Activated naive CD4-positive, alpha-beta T cell treated with anti-CD3 and anti-CD28 coated beads, Interleukin-2, amount 50 U/mL, for 16 hours (primary cell): ENCODE measurements at places on chromosomes 2 and 18.

- no peak for DNase-seq
Measured at GRCh38 chr2:33383855-33384598, 92.4 kb upstream of the RASGRP3 start.

DNA sequence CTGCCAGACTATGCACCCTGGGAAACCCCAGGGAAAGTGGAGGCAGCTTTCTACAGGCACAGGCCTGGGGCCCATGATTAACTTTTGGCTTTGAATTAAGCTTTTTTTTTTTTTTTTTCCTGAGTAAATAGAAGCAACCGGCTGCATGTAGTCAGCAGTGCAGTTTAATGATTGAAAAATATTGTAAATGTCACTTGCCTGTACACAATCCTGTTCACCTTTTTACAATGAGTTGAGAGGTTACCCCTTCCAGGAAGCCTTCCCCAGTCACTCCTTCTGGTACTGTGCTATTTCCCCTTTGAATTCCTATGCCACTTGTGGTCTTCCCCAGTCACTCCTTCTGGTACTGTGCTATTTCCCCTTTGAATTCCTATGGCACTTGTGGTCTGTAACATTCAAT, 475.6 kb downstream of the TDRD15 start:
- no peak for DNase-seq

GRCh38 chr2:15706424-15706823, 114.8 kb downstream of the DDX1 start:
- no peak for DNase-seq

- no peak for DNase-seq
Measured at GRCh38 chr2:163665817-163666216, 70.0 kb downstream of the FIGN start.

DNA sequence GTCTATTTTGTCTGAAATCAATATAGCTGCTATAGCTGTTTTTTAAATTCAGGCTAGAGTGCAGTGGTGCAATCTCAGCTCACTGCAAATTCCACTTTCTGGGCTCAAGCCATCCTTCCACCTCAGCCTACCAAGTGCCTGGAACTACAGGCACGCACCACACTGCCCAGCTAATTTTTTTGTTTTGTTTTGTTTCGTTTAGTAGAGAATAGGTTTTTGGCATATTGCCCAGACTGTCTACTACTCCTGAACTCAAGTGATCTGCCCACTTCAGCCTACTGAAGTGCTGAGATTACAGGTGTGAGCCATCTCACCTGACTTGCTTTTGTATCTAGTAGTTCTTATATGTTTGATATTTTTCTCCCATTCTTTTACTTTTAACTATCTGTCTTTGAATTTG, 259.7 kb downstream of the CDH19 start:
- DNase-seq: no peak

DNA sequence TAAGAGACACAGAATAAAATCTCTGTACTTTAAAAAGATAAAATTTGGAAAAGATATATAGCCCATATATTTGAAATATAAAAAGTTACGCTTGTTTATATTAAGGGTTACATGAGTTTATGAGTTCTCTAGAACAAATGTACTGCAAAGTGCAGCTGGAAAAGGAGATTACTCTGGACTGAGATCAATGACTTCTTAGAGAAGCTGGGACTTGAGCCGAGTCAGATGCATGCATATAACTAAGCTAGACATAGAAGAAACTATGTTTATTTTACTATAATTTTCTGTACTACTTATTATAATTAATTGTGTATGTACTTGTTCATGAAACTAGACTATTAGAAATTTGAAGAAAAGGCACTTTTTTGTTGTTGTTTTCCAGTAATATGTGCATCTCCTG, 170.3 kb upstream of the NXPH2 start:
- no peak for DNase-seq

- DNase-seq: no peak
Measured at GRCh38 chr2:147026664-147027295, 818.0 kb upstream of the ACVR2A start.

DNA sequence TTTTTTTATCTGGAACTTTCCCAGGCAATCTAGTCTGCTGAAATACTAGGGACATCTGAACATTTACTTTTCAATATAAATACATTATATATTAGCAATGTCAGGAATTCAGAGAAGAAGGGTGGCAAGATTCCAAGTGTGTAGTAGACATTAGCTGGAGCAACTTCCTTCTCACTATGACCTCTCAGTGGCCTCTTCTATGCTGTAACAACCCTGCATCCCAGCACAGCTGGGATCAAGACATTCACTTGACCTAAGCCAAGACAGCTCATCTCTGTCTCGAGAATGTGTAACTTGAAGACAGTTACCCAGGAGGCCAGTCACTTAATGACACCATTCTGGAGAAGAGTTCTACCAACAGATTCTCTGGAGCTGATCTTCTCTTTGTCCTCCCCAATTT, 61.7 kb upstream of the RALBP1 start:
- no peak for DNase-seq

DNA sequence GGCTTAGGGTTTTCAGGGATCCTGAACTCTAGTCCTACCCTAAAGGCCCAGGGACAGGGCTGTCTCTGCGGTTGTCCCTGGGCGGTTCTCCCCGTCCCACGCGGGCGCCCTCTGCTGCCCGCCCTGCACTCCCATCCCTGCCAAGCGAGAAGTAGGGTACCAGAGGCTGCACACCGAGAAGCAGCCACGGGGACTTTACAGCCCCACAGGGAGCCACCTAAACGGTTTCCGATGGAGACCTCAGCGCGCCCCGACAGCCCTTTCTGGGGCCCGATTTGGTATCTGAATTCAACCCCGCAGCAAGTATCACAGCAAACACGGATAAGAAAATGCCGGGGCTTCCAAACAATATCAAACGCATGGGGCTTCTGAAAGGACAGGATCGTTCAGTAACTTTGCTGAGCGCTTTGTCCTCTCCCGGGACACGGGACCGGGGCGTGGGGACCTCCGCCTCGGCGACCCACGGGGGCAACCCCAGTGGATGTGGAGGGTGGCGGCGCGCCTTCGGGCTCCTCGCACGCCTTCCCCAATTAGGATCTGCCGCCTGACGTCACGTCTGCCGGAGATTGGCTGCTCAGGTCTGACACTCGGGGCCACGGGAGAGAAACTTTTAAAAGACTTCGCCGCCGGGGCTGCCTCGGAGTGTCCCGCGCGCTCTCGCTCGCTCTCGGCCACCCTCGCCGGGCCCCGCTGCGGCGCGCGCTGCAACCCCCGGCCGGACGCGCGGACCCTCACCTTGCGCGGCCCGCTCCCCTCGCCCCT, at the start of gene LTBP1:
Gene LTBP1 (plus strand): TSS at position 640 of the 762 bp plus-strand sequence. CDS start 372 bp downstream, outside the sequence.
- peak; percentile 50 for DNase-seq

DNA sequence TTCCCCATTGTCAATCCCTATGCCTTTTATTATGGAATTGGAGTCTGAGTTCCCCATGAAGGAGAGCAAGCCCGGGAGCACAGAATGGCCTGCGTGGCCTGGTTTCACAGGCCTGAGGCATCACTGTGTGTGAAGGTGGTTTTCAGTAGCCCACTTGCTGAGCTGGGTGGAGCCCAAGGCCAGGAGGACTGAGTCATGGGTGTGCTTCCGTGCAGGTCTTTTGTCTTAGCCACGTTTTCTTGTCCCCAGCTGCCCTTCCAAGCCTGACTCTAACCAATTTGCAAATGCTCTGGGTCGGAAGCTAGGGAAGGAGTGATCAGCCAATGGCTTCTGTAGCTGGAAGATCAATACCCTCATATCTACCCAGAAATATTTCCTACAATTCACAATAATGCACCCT, 119.2 kb downstream of the MAPK4 start:
- no peak for DNase-seq

GRCh38 chr2:78989051-78989450, 36.5 kb upstream of the REG3G start:
- DNase-seq: no peak

- DNase-seq: no peak
Measured at GRCh38 chr2:175855236-175855635, 146.8 kb downstream of the LNPK start.

DNA sequence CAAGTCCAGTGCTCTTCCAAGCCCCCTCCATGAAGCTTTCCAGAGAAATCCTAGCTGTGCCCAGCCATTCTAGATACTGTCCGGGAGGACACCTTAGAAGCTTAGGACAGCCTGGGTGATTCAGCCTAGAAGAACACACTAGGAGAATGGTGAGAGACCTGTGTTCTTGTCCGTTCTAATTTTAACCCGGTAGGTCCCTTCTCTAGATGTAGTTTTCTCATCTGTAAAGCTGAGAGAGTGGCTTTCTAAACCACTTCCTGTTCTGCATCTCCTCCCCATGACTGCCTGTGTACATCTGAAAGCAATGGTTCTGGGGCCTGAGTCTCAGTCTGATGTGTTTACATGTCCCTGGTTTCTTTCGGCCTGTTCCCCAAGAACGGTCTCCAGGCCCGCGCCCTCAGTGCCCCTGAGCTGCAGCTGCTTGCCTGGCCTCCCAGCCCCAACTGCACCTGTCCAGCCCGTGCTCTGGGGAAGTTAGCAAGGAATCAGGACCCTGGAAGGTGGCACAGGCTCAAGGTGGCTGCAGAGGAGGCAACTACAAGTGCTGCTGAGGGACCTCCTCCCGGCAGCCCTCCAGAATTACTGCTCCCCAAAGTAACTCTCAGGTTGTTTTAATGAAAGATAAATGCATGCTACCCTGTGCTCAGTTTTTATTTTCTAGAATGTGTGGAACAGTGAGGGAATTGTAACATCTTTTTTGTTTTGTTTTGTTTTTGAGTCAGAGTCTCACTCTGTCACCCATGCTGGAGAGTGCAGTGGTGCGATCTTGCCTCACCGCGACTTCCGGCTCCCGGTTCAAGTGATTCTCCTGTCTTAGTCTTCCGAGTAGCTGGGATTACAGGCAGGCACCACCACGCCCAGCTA, 105.9 kb downstream of the LBH start:
- DNase-seq: peak; percentile 42

GRCh38 chr2:108923019-108923700, 65.9 kb downstream of the EDAR start:
- DNase-seq: no peak

- DNase-seq: no peak
Measured at GRCh38 chr2:120262761-120263428, 10.2 kb downstream of the RALB start.

- DNase-seq: no peak
Measured at GRCh38 chr18:47936952-47937351, 6.5 kb upstream of the SMAD2 start.

DNA sequence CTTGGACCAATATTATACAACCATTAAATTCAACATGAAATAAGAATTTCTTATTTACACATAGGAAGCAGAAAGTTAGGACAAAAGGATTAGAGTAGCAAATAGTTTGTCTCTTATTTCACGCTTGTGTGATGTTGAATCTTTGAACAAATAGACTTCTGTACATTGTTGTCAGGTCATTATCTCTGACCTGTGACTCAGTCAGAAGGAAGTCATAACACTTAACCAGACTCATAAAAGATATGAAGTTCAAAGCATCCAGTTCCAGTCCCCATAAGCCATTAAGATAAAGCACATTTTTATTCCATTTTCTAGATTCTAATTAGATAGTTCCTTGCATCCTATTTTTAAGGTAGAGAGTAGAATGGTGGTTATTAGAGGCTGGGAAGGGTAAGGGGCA, 130.8 kb downstream of the UPP2 start:
- no peak for DNase-seq

DNA sequence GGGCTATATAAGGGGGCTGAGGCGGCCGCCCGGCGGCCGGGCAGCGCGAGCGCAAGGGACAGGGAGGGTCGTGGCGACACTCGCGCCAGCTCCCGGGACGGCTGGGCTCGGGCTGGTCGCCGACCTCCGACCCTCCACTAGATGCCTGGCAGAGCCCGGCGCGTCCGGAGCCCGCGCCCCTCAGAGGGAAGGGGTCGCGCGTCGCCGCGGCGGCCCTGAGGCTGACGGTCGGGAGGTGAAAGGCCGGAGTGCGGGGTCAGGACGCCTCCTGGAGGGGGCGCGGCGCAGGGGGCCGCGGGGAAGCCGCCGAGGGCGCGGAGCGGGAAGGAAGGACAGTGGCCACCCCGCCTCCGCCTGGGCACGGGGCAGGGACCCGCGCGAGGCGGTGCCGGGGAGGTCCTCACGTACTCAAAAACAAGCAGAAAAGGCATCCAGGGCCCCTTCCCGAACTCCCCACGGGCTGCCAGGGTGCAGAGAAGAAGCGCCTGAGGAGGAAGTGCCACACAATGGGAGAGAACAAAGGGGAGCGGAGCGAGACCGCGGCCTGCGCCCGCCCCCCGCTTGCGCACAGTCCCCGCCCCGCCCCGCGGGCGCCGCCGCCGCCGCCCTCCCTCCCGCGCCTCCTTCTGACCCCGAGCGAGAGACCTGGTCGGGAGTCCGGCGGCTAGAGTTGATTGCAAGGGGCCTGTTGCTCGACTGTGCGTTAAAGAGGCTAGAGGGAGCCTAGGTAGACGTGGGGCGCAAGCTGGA, 776 bp upstream of the KLF7 start:
- peak; percentile 68 for DNase-seq

DNA sequence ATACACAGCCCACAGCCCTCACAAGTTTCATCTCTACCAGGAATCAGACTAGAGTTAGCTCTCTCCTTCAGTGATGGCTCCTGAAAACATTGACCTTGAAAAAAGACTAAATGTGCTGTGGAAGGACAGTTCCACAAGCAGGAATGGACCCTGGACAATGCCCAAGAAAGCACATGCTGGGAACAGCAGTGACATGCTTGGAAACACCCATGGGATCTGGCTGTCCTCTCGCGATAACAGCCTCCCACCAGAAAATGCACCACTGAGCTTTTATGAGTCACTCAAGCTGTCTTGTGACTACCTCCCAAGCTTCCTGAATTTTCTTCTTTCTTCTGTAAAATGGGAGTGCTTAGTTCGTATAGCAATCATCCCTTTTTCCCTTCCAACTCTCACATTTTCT, 269.2 kb downstream of the LRATD1 start:
- DNase-seq: no peak

GRCh38 chr2:160085662-160086061, 23.2 kb upstream of the PLA2R1 start:
- DNase-seq: no peak

- no peak for DNase-seq
Measured at GRCh38 chr2:3305952-3306351, 71.7 kb downstream of the EIPR1 start.

GRCh38 chr2:23394700-23395099, 9.7 kb downstream of the KLHL29 start:
- no peak for DNase-seq

DNA sequence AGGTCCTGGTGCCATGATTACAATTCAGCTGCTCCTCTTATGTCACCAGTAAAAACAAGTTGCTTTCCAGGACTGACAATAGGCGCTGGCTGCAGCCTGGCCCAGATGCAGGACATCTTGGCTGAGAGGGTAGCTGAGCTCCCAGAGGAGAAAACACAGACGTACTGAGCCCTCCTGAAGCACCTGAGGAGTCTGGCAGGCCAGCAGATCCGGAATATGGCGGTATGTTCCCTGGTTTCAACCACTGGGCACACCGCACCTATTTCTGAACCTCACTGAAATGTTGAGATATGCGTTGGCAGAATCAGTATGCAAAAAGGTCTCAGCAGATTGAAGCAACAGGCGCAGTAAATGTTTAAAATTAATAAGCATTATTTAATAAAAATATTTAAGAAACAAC, 73.1 kb upstream of the BZW1 start:
- no peak for DNase-seq

- DNase-seq: no peak
Measured at GRCh38 chr2:218035463-218036100, 32.8 kb upstream of the TNS1 start.
